Cardiac atrium fibroblast (primary cell): ENCODE measurements at places on chromosomes 2 and 18. TPM values are rescaled to one million over a fixed set of nuclear protein-coding genes. Genes with fewer than 3 reads are reported as not detected.

Gene FAM110C
- not detected in 2 replicates for total RNA-seq

Gene CTAGE1
- total RNA-seq, result 0.16 TPM in 1 of 2 replicates, not detected in the other

Gene SEMA4C
- total RNA-seq, result 28.2 and 39.0 TPM in 2 replicates

Gene RESP18
- total RNA-seq, result not detected in 2 replicates

Gene IL36G
- total RNA-seq, result not detected in 2 replicates

Gene DSG1
- total RNA-seq, result not detected in 2 replicates

Gene UPP2
- not detected in 2 replicates for total RNA-seq

Gene ALK
- not detected in 2 replicates for total RNA-seq

Gene SANBR
- total RNA-seq, result 1.8 and 3.7 TPM in 2 replicates

Gene MARCO
- not detected in 2 replicates for total RNA-seq

Gene ZNF892
- 0.18 and 1.5 TPM in 2 replicates for total RNA-seq

Gene RND3
- 53.6 and 74.5 TPM in 2 replicates for total RNA-seq

Gene NDUFB3
- 69.7 and 70.6 TPM in 2 replicates for total RNA-seq

Gene SLC8A1
- 4.2 and 6.5 TPM in 2 replicates for total RNA-seq

Gene CNTNAP5
- total RNA-seq, result not detected in 2 replicates

Gene TBR1
- not detected in 2 replicates for total RNA-seq

Gene RAB6D
- total RNA-seq, result not detected in 2 replicates

Gene MPP4
- total RNA-seq, result 0.97 and 1.3 TPM in 2 replicates

Gene ACOXL
- total RNA-seq, result not detected in 2 replicates

Gene STAT4
- total RNA-seq, result 3.8 and 7.8 TPM in 2 replicates

Gene HK2
- total RNA-seq, result 36.5 and 50.1 TPM in 2 replicates

Gene ADNP2
- 9.6 and 10.3 TPM in 2 replicates for total RNA-seq

Gene TPO
- not detected in 2 replicates for total RNA-seq

Gene SPEG
- total RNA-seq, result 5.2 and 6.8 TPM in 2 replicates

Gene DSG2
- total RNA-seq, result 1.6 and 2.2 TPM in 2 replicates

Gene MYL12B
- 467 and 537 TPM in 2 replicates for total RNA-seq

Gene DNPEP
- total RNA-seq, result 78.3 and 89.3 TPM in 2 replicates

Gene MOCOS
- 1.1 and 2.3 TPM in 2 replicates for total RNA-seq

Gene RFTN2
- 0.72 and 5.0 TPM in 2 replicates for total RNA-seq

Gene GAREM1
- total RNA-seq, result 5.1 and 30.0 TPM in 2 replicates

Gene PSTPIP2
- total RNA-seq, result 1.8 and 3.1 TPM in 2 replicates
